ENCODE measurements at places on chromosomes 1 and 21. TPM values are rescaled to one million over a fixed set of nuclear protein-coding genes. Genes with fewer than 3 reads are reported as not detected.

The KIF14 gene
- polyA plus RNA-seq, result not detected

- H3K4me1 ChIP-seq, result peaks cover 6% of the 10 kb centered on the region
- H3K27me3 ChIP-seq, result peaks cover 28% of the 10 kb centered on the region
- H3K36me3 ChIP-seq, result no peaks in the 10 kb centered on the region
- DNase-seq, result no peak
Observed at GRCh38 chr1:207006914-207007313, 25.6 kb downstream of the C1orf116 start.

DNA sequence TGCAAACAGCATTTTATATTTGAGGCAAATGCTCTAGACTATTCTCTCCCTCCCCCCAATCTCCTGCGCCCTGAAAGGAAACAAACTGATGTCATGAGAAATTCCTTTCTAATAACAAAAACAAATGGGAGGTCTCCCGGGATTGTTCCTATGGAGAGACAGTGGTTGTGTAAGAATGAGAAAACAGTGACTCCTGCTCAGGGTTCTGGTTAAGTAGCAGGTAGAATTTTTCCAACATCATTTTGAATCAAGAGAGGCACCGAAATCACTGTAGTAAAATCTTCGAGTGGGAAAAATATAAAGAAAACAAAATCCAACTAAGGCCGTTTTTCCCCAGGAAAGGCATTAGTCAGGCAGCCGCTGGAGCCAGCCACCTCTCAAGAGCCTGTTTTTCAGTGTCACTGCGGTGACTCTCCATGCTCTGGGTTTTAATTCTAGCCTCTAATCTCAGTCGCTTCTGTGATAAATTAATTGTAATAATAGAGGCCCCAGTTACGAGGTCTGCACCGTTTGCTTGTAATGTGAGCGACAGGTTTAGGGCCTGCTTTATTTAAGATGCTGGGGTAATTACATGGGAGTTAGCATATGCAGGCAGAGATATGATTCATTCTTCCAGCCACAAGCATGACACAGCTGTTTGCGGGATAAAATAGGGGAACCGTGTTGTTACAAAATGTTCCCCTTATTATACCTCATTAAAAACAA is 80.3 kb downstream of the RNF220 start:
- H3K36me3 ChIP-seq, result no peaks in the 10 kb centered on the region
- H3K27ac ChIP-seq, result no peak overlapping the region
- peaks cover 27% of the 10 kb centered on the region for H3K27me3 ChIP-seq
- H3K4me1 ChIP-seq, result no peaks in the 10 kb centered on the region

DNA sequence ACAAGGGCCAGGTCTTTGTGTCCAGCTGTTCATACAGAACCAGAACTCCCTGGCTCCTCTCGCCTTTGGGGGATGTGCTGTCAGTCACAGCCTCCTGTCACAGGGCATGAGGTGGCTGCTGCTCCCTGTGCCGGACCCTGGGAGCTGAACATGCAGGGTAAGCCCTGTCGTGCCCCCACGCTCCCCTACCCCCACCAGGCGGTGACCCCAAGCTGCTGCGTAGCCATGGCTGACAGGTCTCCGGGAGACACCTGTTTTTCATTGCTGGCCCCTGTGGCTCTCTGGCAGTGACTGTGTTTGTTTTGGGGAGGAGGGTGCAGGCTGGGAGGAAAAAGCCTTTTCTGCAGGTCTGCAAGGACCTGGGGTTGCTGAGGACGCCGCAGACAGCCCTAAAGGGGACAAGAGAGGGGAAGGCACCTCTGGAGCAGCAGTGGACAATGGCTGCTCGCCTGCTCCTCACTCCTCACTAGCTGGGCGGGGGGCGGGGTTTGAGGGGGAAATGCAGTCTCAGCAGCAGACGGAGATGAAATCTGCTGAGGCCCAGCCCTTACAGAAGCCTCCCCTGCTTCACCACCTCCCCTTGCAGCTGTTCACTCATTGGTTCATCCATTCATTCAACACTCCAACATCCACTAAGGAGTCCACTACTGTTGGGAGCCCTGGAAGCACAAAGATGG is 81.4 kb downstream of the TRABD2B start:
- H3K4me3 ChIP-seq, result no peak overlapping the region
- no peak for DNase-seq
- H3K27me3 ChIP-seq, result peaks cover 8% of the 10 kb centered on the region

GRCh38 chr1:100631015-100631551 is 88.5 kb upstream of the VCAM1 start:
- no peak overlapping the region for H3K4me3 ChIP-seq
- H3K27me3 ChIP-seq, result peaks cover 12% of the 10 kb centered on the region
- no peak for DNase-seq
- H3K36me3 ChIP-seq, result no peaks in the 10 kb centered on the region

GRCh38 chr1:62325681-62326080 is 6.4 kb upstream of the KANK4 start:
- peaks cover 23% of the 10 kb centered on the region for H3K27me3 ChIP-seq
- DNase-seq, result no peak
- no peak overlapping the region for H3K27ac ChIP-seq
- H3K36me3 ChIP-seq, result no peaks in the 10 kb centered on the region
- no peak overlapping the region for H3K4me3 ChIP-seq
- no peaks in the 10 kb centered on the region for H3K4me1 ChIP-seq

DNA sequence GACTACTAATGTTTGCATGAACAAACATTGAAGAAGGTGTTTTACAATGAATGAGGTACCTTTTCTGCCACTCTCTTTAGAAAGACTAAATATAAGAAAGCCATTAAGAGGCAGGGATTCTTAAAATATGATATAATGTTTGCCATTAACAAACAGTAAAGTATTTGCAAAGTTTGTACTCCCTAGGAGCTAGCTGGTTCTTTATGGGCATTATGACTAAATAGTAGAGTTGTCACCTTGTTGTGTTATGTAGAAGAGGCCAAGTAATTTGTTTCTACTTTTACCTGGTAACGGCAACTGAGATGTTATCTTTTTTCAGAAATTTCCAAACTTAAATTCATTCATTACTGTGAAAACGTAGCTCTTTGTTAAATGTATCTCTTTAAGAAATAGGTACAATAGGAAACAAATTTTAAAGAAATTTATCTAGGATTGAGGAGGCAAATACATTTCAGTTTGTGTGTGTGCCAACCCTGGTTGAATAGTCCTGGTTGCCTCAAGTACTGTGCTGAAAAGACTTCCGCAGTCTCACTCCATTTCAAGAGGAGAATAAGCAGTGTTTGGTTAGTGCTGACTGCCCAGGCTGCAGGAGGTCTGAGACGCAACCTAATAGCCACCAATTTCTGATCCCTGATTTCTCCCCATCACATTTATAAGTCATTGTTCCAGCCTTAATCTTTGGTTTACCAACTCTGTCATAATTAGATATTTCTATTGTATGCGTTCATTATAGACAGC is 52.1 kb downstream of the WDR3 start:
- H3K4me1 ChIP-seq, result peaks cover 4% of the 10 kb centered on the region
- no peak for DNase-seq
- no peak overlapping the region for H3K4me3 ChIP-seq
- H3K36me3 ChIP-seq, result no peaks in the 10 kb centered on the region

DNA sequence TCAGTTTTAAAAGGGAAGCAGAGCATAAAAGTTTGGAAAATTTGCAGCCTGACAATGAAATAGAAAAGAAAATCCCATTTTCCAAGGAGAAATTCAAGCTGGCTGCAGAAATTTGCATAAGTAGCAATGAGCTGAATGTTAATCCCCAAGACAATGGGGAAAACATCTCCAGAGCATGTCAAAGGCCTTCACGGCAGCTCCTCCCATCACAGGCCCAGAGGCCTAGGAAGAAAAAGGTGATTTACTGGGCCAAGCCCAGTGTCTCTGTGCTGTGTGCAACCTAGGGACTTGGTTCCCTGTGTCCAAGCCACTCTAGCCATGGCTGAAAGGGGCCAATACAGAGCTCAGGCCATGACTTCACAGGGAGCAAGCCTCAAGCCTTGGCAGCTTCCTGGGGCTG is 26.1 kb downstream of the KRTAP20-3 start:
- no peaks in the 10 kb centered on the region for H3K4me1 ChIP-seq
- no peak overlapping the region for H3K27ac ChIP-seq
- no peak overlapping the region for H3K4me3 ChIP-seq
- H3K36me3 ChIP-seq, result no peaks in the 10 kb centered on the region
- no peaks in the 10 kb centered on the region for H3K27me3 ChIP-seq

GRCh38 chr1:223180731-223181321 is 37.8 kb upstream of the TLR5 start:
- H3K27ac ChIP-seq, result no peak overlapping the region
- peaks cover 46% of the 10 kb centered on the region for H3K27me3 ChIP-seq
- H3K4me1 ChIP-seq, result no peaks in the 10 kb centered on the region
- no peaks in the 10 kb centered on the region for H3K36me3 ChIP-seq
- H3K4me3 ChIP-seq, result no peak overlapping the region

GRCh38 chr1:184840596-184840995 is 85.9 kb upstream of the EDEM3 start:
- no peaks in the 10 kb centered on the region for H3K27me3 ChIP-seq
- H3K4me1 ChIP-seq, result no peaks in the 10 kb centered on the region
- no peak overlapping the region for H3K4me3 ChIP-seq
- DNase-seq, result no peak
- no peak overlapping the region for H3K27ac ChIP-seq
- no peaks in the 10 kb centered on the region for H3K36me3 ChIP-seq

- H3K27ac ChIP-seq, result no peak overlapping the region
- peaks cover 26% of the 10 kb centered on the region for H3K4me1 ChIP-seq
- DNase-seq, result no peak
- peaks cover 27% of the 10 kb centered on the region for H3K36me3 ChIP-seq
- no peak overlapping the region for H3K4me3 ChIP-seq
Observed at GRCh38 chr1:150627826-150628410, 1.5 kb downstream of the ENSA start.

The SH2D5 gene
- not detected for polyA plus RNA-seq

- H3K27ac ChIP-seq, result no peak overlapping the region
Observed at GRCh38 chr1:7403265-7404045, 367.6 kb upstream of the VAMP3 start.

The AQP10 gene
- not detected for polyA plus RNA-seq

DNA sequence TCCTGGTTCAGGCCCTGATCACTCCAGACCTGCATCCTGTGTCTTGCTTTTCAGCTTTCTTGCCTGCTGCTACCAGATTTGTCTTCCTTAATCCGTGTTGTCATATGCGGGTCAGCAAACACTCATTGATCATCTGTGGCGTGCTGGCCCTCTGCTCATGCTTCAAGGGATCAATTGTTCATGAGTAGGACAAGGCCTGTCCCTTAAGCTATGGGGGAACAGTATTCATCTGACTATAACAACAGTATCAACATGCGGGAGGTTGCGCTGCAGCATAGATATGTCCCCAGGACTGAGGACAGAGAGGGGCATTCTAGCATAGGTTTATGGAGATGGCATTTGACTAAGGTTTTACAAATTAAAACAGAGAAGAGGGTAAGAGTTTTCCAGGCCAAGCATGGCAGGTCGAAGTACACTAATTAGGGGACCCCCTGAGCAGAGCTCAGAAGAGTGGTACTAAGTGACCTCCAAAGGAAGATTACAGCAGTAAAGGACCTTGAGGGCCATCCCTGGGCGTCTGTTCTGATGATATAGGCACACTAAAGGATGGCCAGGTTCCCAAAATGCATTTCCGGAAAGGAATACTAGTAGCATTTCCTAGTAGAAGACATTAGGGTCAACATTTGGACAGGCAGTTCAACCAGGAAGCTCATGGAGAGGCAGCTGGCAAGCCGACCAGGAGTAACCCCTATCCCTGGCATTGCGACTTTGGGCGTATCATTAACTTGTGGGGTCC is 811 bp upstream of the ZNF672 start:
- peaks cover 32% of the 10 kb centered on the region for H3K4me1 ChIP-seq
- no peaks in the 10 kb centered on the region for H3K27me3 ChIP-seq
- no peak for DNase-seq
- H3K36me3 ChIP-seq, result no peaks in the 10 kb centered on the region
- H3K4me3 ChIP-seq, result no peak overlapping the region
- no peak overlapping the region for H3K27ac ChIP-seq

The FCAMR gene
- polyA plus RNA-seq, result not detected

- DNase-seq, result no peak
- H3K4me1 ChIP-seq, result no peaks in the 10 kb centered on the region
- no peak overlapping the region for H3K27ac ChIP-seq
- no peaks in the 10 kb centered on the region for H3K36me3 ChIP-seq
Observed at GRCh38 chr1:15727424-15727823, 8.6 kb upstream of the SLC25A34 start.

DNA sequence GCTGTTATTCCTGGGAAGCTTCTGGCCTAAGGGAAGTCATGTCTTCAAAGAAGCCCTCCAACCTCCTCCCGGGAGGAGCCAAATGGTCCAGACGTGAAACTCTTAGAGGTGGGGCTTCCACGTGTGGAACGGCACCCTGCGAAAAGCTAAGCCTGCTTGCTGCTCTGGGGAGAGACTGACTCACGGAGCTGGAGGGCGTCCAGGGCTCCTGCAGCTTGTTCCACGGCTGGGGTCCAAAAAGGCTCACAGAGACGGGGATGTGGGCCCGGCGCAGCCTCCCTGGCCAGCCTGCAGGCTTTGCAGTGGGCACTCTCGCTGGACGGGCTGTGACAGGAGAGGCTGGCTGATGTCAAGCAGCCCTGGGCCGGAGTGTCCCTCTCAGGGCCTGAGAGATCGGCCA is 105.1 kb downstream of the COLGALT2 start:
- no peaks in the 10 kb centered on the region for H3K27me3 ChIP-seq
- no peaks in the 10 kb centered on the region for H3K4me1 ChIP-seq
- no peak overlapping the region for H3K4me3 ChIP-seq
- no peak for DNase-seq
- no peak overlapping the region for H3K27ac ChIP-seq

DNA sequence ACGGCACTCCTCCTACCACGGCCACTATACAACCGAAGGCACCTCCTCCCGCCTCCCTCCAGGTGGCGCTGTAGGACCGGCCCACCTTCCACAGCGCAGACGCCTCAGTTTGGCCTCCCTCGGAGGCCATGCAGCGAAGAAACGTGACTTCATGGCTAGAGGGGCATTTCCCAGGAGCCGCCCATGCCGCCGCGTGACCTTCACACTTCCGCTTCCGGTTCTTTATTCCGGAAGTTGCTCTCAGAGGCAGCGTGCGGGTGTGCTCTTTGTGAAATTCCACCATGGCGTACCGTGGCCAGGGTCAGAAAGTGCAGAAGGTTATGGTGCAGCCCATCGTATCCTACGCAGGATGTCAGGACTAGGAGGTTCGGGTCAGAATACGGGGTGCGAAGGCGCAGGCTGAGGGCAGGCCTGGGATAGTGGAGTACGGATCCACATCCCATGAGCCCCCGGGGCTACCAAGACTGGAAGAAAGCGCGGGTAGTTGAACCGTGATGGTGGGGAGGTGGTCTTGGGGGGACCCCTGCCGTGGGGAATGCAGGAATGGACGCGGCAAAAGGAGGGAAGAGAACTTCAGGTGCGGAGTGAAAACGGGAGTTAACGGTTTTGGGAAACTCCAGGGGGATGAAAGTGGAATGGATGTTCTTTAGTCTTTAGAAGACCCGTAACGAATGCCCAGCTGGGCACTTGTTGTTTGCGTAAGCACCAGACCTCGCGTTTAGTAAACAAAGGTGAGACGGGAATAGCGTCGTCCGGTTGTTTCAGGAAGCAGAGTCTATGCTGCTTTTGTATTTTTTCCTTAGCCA is at the start of gene SNRPE:
TSS of gene SNRPE (plus strand) at position 221 of the 806 bp plus-strand sequence. CDS start at position 282, 61 bp downstream.
- H3K27ac ChIP-seq, result peak within 1 kb of the TSS; percentile 98
- H3K4me3 ChIP-seq, result peak within 1 kb of the TSS; percentile 98
- no peaks in the 10 kb centered on the region for H3K27me3 ChIP-seq
- peaks cover 15% of the 10 kb centered on the region for H3K36me3 ChIP-seq
- DNase-seq, result peak; percentile 96

Measured in naive B cell (primary cell).